Umbilical cord (tissue), 2 donors: ENCODE measurements at places on chromosomes 5 and 9. TPM values are rescaled to one million over a fixed set of nuclear protein-coding genes. Genes with fewer than 3 reads are reported as not detected.

DNA sequence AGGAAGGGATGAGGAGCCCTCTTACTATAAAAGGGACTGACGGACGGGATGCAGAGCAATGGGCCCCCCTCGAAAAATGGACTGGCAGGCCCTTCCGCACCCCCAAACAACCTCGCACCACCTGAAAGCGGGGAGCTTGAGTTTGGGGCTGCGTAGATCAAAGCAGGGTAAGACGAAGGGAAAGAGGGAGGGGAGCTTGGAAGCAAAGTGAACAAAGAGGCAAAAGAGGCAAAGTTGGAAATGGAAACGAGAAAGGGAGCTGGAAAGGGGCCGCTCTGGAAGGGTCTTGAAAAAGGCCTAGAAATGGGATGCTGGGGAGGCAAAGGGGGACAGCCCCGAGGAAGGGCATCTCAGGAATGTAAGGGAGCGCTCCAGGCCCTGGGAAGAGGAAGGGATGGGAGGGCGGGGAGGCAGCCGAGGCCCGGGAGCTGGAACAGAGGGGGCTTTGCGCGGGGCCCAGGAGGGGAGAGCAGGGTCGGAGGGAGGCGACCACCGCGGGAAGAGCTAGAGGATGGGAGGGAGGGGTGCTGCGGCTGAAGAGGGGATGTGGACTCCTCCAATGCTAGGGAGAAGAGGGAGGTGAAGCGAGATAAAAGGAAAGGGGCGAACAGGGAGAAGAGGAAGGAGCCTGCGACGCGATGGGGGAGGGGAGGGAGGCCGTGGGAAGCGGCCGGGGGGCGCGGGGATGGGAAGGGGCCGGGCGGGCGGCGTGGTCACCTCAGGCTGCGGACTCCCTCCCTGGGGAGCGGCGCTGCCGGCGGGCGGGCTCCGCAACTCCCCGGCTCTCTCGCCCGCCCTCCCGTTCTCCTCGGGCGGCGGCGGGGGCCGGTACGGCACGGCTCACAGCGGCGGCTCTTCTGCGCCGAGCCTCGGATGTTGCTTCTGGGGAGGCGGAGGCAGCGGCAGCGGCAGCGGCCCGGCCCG is 577 bp downstream of the RNF145 start:
- DNase-seq = peak; percentile 70

GRCh38 chr5:117732264-117732663 is 1157.6 kb upstream of the SEMA6A start:
- no peak for DNase-seq

- no peak for DNase-seq
These were observed 100.9 kb downstream of the GDNF start for GRCh38 chr5:37738865-37739488.

- no peak for DNase-seq
These were observed 33.7 kb downstream of the SNX18 start for GRCh38 chr5:54551292-54551691.

The FOXD4L4 gene
- 1.9 TPM for total RNA-seq

The FRRS1L gene
- 9.1 TPM for total RNA-seq

DNA sequence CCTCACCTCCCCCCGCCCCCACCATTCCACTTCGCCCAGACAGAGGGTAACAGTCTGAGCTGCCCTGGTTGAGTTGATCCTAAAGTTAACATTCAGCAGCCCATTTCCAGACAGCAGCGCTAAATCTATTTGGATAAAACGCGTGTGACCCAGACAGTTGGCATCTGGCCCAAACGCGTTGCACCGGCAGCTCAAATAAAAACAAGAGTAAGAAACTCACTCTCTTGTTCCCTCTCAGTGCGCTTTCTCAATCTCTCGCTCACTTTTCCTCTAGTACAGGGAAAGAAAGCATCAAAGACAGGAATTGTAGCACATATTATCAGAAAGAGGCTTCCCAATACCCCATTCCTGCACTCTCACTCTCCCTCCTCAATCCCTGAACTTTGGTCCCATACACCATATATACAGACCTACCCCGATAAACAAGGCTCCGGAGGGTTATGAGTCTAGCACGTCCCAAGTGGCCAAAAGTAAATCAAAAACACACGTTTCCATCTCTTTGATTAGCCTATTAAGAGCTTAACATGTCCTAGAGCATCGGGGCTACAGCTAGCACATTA is 1.3 kb downstream of the ADAMTS6 start:
- peak; percentile 94 for DNase-seq

DNA sequence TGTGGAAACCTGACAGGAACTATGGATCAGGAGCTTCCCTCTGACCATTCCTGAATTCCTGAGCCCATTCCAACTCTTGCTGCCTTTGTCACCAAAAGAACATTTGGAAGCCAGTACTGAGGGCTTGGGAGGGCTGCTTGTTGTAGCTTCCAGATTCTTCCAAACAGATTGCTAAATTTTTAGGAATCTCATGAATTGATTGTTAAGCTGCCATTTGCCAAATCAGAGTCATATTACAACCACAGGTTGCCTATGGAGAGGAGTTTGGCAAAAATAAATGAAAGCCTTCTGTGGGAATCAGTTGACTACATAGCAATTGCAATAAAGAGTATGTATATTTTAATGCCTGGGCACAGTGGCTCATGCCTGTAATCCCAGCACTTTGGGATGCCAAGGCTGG is 39.2 kb upstream of the SLC28A3 start:
- no peak for DNase-seq

GRCh38 chr9:75683591-75683990 is 206.9 kb upstream of the PCSK5 start:
- no peak for DNase-seq

The NEUROG1 gene
- not detected for total RNA-seq

The NTNG2 gene
- total RNA-seq = 3.9 TPM

The INSYN2B gene
- 1.7 TPM for total RNA-seq

The PDE6A gene
- total RNA-seq = 5.3 TPM

DNA sequence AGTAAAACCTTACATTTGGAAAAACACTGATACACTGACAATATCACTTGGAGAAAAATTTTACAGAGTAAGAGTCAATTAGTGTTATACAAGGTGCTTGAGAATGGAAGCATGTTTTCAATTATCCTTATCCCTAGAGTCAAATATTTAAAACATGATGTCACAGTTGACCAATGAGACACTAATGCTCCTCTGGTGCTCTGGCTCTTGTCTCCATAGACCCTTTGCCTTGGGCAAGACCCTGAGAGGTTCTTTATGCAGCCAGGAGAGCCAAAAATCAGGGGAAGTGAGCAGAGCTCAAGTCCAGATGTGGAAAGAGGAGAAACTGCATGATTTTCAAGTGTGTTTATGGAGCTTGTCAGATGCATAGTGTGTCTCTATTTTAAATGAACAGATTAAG is 153.9 kb downstream of the MARCHF11 start:
- peak; percentile 65 for DNase-seq

GRCh38 chr9:69593756-69594155 is 78.4 kb downstream of the APBA1 start:
- DNase-seq = no peak

The FOXD1 gene
- total RNA-seq = 0.96 TPM

GRCh38 chr5:103849934-103850333 is 287.3 kb upstream of the NUDT12 start:
- peak; percentile 17 for DNase-seq

- DNase-seq = no peak
These were observed 41.4 kb downstream of the SYK start for GRCh38 chr9:90842996-90843395.

- DNase-seq = no peak
These were observed 14.5 kb downstream of the NTNG2 start for GRCh38 chr9:132176338-132176737.

The FOXI1 gene
- 0.48 TPM for total RNA-seq

DNA sequence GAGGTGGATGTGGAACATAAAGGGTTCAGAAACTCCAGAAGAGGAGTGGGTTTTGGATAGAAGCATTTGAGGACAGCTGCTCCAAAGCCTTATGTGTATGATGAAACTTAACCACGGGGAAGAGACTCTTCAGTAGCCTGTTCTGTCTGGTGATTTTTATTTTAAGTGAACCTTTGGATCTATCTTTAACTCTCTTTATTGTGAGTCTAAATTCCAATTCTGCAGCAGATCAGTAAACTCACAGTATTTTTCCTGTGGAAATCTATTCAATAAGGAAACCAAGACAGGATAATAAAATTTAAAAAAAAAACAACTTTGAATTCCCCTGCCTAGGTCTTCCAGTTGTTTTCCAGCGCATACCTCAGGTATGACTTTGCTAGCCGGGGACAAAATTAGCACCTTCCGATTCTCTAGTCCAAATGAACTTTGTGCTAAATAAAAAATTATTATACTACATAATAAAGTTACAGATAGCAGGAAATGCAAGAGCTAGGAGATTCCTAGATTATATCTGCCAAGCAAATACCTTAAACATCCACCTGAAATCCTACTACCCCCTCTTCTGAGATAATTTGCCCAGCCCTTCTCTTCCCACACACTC is 101.9 kb downstream of the NLN start:
- DNase-seq = no peak

The FAM200C gene
- total RNA-seq = 14.7 TPM

DNA sequence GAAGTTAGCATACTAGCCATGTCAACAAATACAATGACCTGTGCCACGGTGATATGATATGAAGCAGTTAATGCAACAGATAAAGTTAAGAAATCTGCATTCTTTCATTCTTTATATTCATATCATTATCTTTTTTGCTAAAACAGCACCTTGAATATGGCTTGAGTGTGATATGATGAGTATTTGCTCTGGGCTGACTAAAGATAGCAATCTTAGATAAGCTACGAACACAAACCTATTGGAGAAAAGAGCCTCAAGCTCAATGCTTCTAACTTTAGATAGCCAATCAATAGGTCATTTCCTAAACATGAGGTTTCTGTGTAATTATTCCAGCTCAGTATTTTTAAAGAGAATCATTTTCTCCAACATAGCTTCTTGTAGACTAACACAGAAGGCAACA is 61.7 kb downstream of the NR2F1 start:
- no peak for DNase-seq

DNA sequence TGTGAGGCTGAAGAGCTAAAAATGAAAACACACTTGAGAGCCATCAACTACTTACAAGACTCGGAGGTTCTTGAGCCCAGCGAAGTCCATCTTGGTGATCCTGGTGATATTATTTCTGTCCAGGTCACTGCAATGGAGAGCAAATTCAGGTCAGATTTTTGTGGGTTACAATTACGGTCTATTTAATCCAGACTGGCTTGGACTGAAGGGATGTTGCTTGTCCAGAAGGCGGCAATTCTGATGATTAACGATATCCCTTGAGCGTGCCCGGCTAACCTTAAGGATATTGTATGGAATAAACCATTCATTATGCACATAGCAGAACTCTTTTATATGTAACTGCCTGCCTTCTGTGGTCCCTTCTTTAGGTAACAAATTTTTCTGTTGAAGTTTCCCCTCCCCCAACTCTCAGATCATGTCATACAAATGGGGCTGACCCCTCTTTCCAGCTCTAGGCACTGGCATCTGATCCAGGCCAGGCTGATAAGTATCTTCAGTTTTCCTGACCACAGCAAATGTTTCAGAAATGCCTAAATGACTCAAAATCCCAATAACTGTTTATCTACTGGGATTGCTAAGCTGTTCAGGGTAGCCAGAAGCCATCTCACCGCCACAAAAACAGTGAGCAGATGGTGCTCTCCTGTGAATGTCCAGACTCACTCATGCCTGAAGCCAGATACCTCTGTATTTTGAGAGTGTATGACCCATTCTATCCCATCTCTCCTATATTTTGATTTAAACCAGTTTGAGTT is 49.4 kb downstream of the SLIT3 start:
- no peak for DNase-seq

The ACOT12 gene
- 4.6 TPM for total RNA-seq

- peak; percentile 94 for DNase-seq
These were observed 101.1 kb upstream of the ZNF366 start for GRCh38 chr5:72608297-72608696.

The IFNB1 gene
- 5.8 TPM for total RNA-seq

GRCh38 chr9:113152699-113153098 is 1.9 kb downstream of the SLC31A2 start:
- DNase-seq = no peak
